ENCODE measurements at places on chromosomes 2 and 18.

GRCh38 chr2:145040433-145040832 is 520.5 kb upstream of the ZEB2 start:
- DNase-seq = no peak

DNA sequence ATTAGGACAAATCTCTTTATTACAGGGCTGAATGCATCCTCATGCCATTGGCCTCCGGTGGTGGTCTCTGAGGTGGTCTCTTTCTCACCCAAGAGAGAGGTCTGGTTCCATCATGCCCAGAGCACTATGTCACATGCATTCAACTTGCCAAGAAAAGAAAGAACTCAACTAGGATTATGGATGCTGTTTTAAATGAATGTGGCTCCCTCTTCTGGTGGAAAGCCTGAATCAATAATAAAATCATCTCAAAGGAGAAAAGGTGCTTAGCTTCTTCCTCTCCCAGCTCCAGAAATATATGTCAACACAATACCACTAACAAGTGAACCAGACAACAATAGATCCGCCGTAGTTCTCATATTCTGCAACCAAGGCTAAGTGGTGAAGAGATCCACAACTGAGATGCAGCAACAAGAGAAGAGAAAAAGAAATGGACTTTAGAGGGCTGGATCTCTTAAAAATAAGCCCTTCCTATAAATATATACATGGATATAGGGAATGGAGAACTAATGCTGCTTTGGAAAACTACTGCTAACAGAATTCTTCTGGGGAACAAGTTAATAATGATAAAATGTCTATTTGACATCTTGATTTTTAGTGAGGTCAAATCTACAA is 396.8 kb downstream of the NCKAP5 start:
- DNase-seq = no peak

GRCh38 chr2:10566018-10566417 is 117.9 kb upstream of the ODC1 start:
- no peak for DNase-seq

DNA sequence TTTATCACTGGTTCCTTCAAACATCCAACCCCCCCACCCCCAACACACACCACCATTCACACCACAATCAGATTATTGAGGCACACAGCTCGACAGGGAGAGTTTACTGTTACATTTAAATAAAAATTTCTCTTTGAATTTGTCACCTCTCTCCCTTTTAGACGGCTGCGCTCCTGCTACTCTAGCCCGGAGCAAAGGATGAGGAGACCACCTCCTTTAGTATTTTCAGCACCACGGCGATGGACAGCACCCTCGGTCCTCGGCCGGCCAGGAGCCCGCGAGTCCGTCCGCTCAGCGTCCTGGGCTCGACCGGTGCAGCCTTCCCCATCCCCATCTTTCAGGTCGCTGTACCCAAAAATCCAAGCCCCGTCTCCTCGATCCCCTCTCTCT is 892 bp downstream of the CELF4 start:
- DNase-seq = no peak

- DNase-seq = no peak
Observed at GRCh38 chr2:190459881-190460280, 51.7 kb downstream of the MFSD6 start.

DNA sequence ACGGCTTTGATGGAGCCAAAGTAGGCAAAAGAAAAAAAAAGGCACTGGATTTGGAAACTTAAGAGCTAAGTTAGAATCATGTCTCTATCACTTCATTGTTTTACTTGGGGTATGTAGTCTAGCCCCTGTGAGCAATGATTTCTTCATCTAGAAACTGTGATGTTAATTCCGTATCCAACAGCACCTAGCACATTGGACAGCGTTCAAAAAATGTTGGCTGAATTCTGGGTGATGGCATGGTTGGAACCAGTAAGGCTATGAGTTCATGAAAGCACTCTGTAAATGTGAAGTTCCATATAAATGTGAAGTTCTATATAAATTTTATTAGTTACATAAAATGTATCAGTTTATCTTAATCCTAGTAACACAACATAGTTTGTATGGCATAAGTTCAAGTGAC is 308.5 kb upstream of the HNMT start:
- DNase-seq = no peak

DNA sequence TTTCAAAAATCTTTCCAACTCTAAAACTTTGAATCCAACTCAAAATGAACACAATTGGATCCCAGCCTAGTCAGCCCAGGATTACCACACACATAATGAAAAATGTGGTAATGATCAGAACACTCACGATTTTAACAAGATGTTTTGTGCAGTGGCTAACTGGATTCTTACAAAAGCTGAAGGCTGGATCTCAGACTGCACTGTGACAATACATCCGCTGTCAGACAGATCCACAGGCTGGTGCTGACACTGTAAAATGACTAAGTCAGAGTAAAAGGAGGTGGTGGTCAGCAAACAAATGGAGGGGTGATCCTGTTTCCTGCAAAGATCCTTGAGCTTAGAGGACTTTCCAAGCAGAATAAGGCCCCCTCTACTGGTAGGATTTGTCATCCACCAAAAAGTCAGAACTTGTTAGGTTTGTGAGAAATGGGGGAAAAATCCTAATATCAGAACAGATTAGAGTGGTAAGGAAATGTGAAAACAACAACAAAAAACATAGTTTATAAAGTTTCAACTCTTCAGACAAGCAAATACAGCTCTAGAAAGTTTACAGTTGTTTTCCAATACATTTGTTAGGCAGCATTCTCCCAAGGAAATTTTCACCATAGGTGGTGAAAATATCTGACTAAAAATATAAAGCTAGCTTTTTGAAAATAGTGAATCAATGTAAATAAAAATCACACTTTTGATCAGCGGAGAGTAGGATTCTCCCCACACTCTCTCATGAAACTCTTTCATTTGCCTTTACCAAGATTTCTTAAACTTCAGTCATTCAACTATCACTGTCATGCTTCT is 211.9 kb downstream of the AGPS start:
- DNase-seq = no peak

DNA sequence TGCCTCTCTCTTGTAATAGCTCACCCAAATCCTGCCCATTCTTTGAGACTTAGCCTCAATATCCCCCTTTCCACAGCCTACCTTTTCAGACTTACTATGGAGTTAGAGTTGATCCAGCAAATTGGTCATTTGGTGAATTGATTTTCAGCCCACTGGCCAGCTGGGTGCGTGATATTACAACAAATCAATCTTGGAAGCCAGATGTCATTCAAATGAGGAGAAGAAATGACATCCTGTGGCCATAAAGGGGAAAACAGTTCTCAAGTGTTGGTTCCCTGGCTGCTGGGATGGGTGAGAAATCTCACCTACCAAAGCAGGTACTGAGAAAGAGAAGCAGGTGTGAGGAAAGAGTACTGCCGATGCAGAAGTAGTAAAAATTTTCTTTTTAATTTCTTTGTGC is 36.7 kb upstream of the FOXI3 start:
- no peak for DNase-seq

- DNase-seq = no peak
Observed at GRCh38 chr2:141820893-141821292, 309.9 kb downstream of the LRP1B start.

DNA sequence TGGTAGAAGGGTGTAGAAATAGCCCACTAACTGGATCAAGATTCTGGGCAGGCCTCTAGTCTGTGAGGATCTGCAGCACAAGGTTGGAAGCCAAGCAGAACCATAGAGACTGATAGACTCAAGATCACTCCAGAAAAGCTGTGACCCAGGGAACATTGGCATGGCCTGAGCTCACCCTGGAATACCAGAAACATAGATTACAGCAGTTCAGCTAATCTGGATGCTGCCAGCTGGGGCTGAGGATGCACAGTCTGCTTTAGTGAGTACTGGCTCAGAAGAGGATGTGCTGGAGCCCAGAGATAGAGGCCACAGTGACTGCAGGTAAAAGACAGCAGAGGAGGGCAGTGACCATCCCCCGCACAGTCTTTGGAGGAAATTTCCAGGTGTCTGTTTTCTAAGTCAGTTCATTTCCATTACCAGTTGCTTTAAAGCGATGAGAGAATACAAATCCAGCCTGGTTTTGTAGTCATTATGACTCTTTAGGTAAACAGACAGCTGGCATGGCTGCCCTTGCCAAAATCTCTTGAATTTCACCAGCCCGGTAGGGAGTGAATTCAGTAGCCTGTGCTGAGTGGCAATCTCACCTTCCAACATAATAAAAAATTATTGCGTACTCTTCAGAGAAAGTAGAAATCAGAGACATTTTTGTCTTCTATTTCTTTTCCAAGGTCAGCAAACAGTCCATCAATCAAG is 119.2 kb downstream of the ANTXR1 start:
- DNase-seq = no peak

DNA sequence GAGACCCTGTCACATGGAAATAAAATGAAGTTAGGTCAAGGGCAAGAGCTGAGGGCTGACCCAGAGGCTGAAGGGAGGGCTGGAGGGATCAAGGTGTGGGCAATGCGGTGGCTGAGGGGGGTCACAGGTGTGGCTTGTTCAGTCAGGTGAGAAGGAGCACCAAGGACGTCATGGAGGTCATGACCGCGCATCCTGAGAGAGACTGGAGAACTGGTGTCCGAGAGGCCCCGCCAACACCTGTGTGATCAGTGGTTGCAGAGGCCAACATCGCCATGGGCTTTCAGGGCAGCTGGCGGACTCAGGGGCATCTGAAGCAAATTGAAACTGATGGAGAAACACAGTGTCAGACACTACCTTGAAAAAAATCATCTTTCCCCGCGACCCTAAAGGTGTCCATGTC is 13.0 kb downstream of the TOGARAM2 start:
- no peak for DNase-seq

DNA sequence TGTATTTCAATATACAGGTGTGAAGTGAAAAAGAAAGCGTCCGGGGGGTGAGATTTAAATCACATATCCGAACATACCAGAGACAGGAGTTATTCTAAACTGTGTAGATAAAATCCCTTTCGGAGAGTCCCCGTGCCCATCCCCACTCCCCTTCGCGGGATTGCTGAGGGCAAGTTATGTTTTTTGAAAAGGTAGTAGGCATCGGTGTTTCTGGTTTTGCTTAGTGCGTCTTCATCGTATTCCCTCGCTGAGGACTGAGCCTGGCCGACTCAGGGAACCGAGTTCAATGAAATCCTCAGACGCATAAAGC is 583.4 kb downstream of the ZEB2 start:
- DNase-seq = no peak

- DNase-seq = no peak
Observed at GRCh38 chr2:238793306-238793705, 54.6 kb upstream of the TWIST2 start.

DNA sequence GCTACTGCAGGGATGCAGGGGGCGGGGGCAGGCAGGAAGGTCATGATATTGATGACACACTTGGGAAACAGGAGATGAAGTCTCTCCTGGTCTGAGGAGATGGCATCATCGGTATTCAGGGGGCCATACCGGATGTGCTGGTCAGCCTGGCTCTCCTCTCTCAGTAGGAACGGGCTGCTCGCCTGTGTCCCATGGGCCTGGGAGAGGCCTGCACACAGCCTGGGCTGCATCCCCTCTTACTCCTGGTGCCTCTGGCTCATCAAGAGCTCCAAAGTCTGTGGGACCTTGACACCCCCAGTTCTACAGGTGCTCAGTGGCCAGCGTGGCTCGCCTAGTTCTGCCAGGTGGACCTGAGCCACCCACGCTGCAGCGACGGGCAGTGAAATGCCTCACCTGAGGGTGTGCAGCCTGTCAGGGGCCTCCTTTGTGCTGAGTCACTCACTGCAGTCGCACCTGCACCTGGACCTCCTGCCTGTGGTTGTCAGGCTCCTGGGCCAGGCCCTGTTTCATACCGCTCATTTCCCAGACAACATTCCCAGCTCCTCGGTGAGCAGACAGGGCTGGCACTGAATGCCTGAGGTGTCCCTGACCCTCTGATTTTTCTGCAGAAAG is 18.6 kb upstream of the CNDP1 start:
- DNase-seq = no peak

GRCh38 chr2:101478181-101479001 is 3.5 kb upstream of the RFX8 start:
- DNase-seq = no peak

DNA sequence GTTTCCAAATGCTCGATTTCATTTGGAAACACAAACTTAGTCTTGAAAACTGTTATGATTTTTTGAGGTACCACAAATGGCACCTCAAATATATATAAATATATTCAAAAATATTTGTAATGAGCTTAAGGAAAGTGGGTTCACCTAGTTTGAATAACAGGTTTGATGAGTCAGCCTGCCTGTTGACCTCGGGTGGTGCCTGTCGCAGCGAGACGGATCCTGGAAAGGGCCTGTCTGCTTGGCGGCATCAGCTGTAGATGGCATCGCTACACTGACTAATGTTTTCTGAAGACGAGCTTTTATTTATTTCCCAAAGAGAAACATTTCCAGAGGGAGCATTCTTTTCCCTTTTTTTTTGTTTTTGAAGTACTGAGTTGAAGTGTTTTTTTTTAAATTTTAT is 6.9 kb downstream of the ALLC start:
- no peak for DNase-seq

- DNase-seq = no peak
Observed at GRCh38 chr2:170523506-170523905, 191.6 kb upstream of the SP5 start.

GRCh38 chr2:147310335-147311057 is 534.3 kb upstream of the ACVR2A start:
- DNase-seq = no peak

GRCh38 chr2:202378662-202379358 is 2.7 kb downstream of the BMPR2 start:
- DNase-seq = no peak

DNA sequence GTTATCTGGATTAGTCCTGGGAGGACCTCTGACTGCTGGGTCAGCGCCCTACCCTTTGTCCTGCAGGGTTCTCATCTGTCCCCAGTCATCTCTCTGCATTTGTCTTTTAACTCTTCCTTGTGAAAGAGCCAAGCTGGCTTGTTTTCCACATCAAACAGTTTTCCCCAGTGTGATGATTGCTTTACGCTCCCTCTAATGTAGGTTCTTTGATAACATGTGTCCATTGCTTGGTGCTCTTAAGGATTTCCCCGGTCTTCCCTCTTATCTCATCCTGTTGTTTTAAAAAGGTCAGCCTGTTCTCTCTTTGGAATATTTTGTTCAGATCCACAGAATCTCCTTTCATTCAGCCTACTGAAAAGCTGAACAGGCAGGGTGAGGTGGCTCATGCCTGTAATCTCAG is 792.1 kb upstream of the RAB6C start:
- no peak for DNase-seq

- DNase-seq = no peak
Observed at GRCh38 chr2:19890104-19890503, 11.7 kb downstream of the TTC32 start.

DNA sequence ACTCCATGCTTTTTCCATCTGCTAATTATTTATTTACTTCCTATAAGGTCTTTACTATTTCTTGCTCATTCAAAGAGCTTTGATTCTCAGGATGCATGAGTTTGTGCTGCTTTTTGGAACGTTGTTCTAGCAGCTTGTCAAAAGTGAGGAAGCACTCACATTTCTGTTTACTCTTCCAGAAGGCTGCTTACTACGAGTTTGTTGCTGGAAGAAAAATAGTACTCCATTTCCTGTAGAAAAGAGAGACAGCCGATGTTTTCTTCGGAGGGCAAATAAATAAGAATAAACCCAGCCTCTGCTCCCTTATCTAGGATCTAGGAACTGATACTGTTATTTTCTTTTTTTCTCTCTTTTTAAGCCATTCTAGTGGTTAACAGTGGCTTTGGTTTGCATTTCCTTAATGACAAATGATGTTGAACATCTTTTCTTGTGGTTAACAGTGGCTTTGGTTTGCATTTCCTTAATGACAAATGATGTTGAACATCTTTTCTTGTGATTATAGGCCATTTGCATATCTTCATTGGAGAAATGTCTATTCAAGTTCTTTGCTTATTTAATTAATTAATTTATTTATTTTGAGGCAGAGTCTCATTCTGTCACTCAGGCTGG is 20.5 kb downstream of the CYP27A1 start:
- DNase-seq = no peak
